ENCODE measurements at places on chromosomes 13 and 19. TPM values are rescaled to one million over a fixed set of nuclear protein-coding genes. Genes with fewer than 3 reads are reported as not detected.
A peak's percentile ranks its signal among the peaks of the same experiment; 100 is the strongest.

DNA sequence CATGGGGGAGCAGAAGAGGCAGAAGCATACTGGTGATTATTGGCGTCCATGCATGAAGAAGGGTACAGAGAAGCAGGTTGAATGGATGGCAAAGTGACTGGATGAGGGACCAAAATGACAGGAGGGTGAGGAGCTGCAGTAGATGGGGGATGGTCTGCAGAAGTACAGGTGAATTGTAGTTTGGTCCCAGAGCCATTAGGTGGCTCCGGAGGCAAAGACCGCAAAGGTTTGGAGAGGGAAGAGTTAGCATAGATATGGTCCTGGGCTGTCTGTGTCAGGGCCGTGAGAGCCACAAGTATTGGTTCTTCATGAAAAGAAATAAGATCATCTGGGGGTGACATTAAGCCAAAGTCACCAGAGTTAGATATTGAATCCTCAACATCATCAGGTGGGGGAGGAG, 59.0 kb upstream of the ZNF726 start:
- DNase-seq = no peak
- H3K4me1 ChIP-seq = no peaks in the 10 kb centered on the region
- H3K4me3 ChIP-seq = no peak overlapping the region
- H3K27me3 ChIP-seq = no peaks in the 10 kb centered on the region
- H3K27ac ChIP-seq = no peak overlapping the region

- peaks cover 24% of the 10 kb centered on the region for H3K4me1 ChIP-seq
- peak; percentile 84 for DNase-seq
- peaks cover 50% of the 10 kb centered on the region for H3K27me3 ChIP-seq
- no peaks in the 10 kb centered on the region for H3K36me3 ChIP-seq
- peak overlapping the region; percentile 77 for H3K4me3 ChIP-seq
Observed at GRCh38 chr13:40666933-40667621, 636 bp upstream of the FOXO1 start.

DNA sequence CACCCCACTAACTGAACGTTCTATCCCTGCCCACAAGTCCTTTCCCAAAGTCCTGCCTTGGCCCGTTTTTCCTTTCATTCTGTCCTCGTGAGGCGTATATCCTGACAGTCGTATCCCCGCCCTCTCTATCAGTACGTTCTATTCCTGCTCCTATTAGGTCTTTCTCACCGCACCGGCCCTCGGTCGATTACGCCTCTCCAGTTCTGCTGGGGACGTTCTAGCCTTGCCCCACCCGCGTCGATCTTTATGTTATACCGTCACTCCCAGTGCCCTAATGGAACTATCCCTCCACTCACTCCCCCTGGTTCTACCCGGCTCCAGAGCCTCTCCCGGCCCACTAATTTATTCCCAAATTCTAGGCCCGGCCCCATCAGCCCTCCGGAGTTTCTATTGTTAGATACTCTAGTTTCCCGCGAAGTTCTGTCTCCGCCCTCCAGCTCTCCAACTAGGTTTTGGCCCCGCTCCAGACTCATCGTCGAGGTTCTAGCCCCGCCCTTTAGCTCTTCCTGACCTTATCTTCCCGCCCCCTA, 2.0 kb downstream of the PLAUR start:
- H3K27me3 ChIP-seq = peaks cover 33% of the 10 kb centered on the region
- DNase-seq = no peak
- H3K36me3 ChIP-seq = no peaks in the 10 kb centered on the region
- peak overlapping the region; percentile 60 for H3K4me3 ChIP-seq
- peaks cover 19% of the 10 kb centered on the region for H3K4me1 ChIP-seq

DNA sequence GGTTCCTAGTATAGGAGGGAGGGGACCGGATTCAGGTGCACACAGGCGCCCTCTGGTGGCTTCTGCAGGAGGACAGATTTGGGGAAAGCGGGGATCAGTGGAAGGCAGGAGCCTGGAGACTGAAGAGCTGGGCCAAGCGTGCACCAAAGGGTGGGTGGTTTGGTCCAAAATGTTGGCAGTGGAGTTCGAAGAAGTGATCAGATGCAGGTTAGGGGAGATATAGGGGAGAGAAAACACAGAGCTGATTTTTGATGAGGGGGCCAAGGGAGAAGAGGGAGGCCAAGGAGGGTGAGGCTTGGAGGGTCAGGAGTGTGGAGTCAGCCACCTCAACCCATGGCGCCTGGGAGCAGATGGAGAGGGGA, 6.8 kb upstream of the CARM1 start:
- H3K27ac ChIP-seq = no peak overlapping the region
- H3K27me3 ChIP-seq = no peaks in the 10 kb centered on the region
- no peak overlapping the region for H3K4me3 ChIP-seq
- H3K4me1 ChIP-seq = no peaks in the 10 kb centered on the region

DNA sequence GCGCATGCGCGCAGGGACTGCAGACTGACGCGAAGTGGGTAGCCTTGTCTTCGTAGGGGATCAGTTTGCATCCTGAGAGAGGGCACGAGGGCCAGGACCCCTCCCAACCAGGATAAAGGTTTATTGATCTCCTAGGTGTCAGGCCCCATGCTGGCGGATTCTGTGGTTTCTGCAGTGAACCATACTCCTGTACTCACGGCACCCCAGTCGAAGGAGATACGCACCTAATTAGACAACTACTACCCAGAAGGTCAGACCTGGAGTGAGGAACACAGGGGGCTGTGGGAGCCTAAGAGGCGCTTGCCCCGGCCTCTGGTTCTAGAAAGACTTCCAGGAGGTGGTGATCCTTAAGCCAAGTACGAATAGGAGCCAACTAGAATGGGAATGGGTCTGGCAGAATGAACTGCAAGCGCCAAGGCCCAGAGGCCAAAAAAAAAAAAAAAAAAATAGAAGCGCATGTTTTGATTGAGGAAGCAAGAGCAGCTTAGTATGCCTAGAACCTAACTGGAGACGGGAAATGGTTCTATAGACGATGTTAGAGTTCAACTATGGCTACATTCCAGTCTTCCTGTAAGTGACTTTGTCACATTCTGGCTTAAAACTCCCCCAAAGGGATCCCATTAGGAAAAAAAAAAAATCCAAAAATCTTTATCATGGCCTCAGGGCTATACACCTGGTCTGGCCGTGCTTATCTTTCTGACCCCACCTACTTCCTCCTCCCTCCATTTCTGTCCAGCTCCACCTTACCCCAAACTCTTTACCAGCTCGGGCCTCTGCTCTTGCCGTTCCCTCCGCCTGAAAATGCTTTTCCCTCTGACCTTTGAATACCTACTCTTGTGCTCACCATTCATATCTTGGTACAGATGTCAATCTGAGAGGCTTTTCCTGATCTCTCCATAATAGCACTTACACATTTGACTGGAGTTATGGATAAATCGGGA, 902 bp upstream of the ZNF428 start:
- peak overlapping the region; percentile 47 for H3K4me3 ChIP-seq
- H3K27ac ChIP-seq = peak overlapping the region; percentile 99
- peaks cover 11% of the 10 kb centered on the region for H3K4me1 ChIP-seq

DNA sequence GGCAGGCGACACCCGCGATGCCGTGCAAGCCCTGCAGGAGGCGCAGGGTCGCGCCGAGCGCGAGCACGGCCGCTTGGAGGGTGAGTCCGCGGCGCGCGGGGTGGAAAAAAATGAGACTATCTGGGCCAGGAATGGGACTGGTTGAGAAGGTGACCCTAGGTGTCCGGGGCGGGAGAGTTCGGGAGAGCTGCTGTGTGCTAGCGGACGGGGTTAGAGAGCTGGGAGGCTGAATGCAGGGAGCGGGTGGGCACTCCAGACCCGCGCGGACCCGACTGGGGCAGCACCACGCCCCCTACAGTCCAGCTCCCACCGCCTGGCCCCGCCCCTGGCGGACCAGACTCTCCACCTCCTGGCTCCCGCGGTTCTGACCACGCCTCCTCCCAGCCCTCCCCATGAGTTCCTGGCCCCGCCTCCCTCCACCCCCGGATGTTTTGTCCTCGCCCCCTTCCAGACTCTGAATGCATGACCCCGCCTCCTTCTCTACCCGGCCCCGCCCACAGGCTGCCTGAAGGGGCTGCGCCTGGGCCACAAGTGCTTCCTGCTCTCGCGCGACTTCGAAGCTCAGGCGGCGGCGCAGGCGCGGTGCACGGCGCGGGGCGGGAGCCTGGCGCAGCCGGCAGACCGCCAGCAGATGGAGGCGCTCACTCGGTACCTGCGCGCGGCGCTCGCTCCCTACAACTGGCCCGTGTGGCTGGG, 1.5 kb downstream of the CLEC11A start:
- no peaks in the 10 kb centered on the region for H3K4me1 ChIP-seq
- DNase-seq = peak; percentile 99
- H3K27me3 ChIP-seq = peaks cover 68% of the 10 kb centered on the region
- no peaks in the 10 kb centered on the region for H3K36me3 ChIP-seq
- H3K4me3 ChIP-seq = peak overlapping the region; percentile 50

GRCh38 chr19:43450545-43450997, 14.8 kb downstream of the LYPD3 start:
- H3K4me1 ChIP-seq = no peaks in the 10 kb centered on the region
- H3K27ac ChIP-seq = no peak overlapping the region
- no peak for DNase-seq
- no peak overlapping the region for H3K4me3 ChIP-seq
- no peaks in the 10 kb centered on the region for H3K36me3 ChIP-seq
- no peaks in the 10 kb centered on the region for H3K27me3 ChIP-seq

DNA sequence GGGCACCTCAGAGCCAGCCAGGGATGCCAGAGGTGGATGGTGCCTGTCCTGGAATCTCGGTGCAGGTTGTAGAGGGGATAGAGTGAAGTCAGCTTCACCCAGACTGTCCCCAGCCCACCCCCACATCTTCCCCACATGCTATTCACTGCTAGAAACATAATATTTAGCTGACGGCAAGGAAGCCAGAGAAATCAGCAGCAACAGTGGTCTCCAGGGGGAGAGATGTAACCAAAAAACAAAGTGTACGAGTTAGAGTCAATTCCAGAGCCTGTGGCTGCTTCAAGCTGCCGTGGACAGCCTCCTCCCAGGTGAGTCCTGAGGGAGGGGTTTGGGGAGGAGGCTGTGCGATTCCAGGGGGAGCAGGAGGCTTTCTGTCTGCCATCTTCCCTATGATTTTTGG, 97.6 kb downstream of the ZNF536 start:
- DNase-seq = no peak
- H3K4me1 ChIP-seq = no peaks in the 10 kb centered on the region
- no peaks in the 10 kb centered on the region for H3K36me3 ChIP-seq

GRCh38 chr13:42168496-42168895, 103.5 kb upstream of the AKAP11 start:
- no peaks in the 10 kb centered on the region for H3K27me3 ChIP-seq
- no peak overlapping the region for H3K4me3 ChIP-seq
- peaks cover 5% of the 10 kb centered on the region for H3K36me3 ChIP-seq
- DNase-seq = no peak

- no peak overlapping the region for H3K4me3 ChIP-seq
- DNase-seq = no peak
- no peaks in the 10 kb centered on the region for H3K27me3 ChIP-seq
- H3K4me1 ChIP-seq = no peaks in the 10 kb centered on the region
Observed at GRCh38 chr19:5003781-5004180, 34.9 kb downstream of the KDM4B start.

DNA sequence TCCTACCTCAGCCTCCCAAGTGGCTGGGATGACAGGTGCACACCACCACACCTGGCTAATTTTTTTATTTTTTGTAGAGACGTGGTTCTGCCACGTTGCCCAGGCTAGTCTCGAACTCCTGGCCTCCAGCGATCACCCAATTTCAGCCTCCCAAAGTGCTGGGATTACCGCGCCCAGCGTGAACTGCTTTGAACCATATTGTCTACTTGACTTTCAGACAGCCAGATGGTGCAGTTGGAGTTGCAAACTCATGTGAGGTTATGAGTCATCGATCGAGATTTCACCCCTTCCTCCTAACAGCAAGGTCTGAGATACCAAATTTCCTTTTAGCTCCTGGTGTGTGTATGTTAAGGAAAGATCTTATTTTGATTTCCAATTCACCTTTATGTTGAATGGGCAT, 2.7 kb downstream of the SLC27A1 start:
- no peaks in the 10 kb centered on the region for H3K36me3 ChIP-seq
- peaks cover 12% of the 10 kb centered on the region for H3K4me1 ChIP-seq
- H3K4me3 ChIP-seq = no peak overlapping the region
- peaks cover 14% of the 10 kb centered on the region for H3K27me3 ChIP-seq

TSHZ3 gene
- total RNA-seq = 0.60 TPM

IRGC gene
- not detected for total RNA-seq

CCDC70 gene
- not detected for total RNA-seq

ZNF547 gene
- 2.7 TPM for total RNA-seq

CYP2F1 gene
- not detected for total RNA-seq

TNFSF11 gene
- 0.46 TPM for total RNA-seq

OR7A5 gene
- total RNA-seq = not detected

RNF225 gene
- not detected for total RNA-seq
